H54 (cell line): ENCODE measurements at places on chromosomes 5 and 9.

DNA sequence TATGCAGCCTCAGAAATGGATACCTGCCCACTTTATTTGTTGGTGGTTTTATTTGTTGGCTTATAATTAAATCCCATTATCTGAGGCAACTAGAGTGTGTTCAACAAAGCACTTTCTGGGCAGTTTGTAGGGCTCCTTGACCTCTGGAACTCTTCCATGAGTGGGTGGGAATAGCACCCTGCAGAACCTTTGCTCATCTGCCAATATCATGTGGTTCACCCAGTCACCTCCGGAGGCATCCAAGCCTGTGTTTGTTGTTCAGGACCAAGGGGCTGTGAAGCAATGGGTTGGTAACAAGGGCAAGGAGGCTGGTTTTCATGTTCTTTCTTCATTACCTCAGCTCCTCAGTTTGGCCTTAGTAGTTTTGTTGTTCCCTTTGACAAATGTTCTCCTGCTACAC is 314.0 kb downstream of the NDUFS4 start:
- peak; percentile 7 for DNase-seq

DNA sequence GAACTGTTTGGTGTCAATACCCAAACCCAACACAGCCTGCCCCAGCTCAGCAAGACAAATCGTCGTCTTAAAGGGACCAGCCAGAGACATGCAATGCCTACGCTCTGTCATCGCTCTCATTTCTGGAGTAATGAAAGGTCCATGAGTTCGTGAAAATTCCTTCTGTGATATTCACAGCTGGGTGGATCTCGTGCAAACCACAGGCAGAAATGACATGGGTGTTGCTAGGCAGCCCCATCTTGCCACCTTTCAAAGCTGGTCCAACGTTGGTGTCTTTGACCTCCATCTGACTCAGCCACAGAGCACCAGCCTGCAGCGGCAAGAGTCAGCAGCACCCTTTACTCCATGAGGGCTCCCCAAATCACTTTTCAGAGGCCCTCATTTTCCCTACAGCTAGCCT is 215.3 kb downstream of the SLIT3 start:
- no peak for DNase-seq

DNA sequence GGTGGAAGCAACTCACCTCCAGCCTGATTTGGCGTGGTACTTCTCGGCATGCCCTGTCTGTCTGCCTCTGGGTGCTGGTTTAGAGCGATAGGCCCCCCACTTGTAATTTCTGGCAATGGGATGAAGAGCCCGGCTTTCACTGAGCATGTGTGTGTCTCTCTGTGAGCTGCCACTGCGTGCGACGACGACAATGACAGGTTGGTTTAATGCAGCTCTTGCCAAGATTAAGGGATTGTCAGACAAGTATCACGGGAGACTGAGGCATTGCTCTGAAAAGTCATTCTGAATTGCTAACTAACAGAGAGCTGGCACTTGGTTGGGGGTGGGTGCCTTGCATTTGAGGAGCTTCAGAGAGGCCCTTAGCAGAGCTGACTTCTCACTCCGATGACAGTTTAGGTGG is 348.8 kb upstream of the CLINT1 start:
- no peak for DNase-seq

GRCh38 chr5:168434001-168434400 is 52.3 kb upstream of the RARS1 start:
- no peak for DNase-seq
